ENCODE measurements at places on chromosomes 1 and 21.

DNA sequence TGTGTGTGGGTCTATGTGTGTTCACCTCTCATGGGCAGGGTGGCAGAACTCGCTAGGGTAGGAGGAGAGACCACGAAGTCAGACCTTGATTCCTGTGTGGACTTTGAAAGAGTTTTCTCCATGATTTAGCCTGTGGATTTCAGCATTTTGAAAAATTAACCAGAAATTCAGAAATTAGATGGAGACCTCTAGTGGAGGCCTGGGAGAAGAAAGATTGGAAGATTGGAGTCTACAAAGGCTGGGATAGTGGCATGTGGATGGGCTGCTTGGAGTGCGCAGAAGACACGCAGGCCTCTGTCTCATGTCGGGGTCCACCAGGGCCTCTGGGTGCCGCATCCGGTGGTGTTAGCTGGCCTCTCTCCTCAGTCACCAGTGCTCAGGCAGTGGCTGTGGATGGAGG is 18.9 kb upstream of the IGSF5 start:
- no peak for DNase-seq

DNA sequence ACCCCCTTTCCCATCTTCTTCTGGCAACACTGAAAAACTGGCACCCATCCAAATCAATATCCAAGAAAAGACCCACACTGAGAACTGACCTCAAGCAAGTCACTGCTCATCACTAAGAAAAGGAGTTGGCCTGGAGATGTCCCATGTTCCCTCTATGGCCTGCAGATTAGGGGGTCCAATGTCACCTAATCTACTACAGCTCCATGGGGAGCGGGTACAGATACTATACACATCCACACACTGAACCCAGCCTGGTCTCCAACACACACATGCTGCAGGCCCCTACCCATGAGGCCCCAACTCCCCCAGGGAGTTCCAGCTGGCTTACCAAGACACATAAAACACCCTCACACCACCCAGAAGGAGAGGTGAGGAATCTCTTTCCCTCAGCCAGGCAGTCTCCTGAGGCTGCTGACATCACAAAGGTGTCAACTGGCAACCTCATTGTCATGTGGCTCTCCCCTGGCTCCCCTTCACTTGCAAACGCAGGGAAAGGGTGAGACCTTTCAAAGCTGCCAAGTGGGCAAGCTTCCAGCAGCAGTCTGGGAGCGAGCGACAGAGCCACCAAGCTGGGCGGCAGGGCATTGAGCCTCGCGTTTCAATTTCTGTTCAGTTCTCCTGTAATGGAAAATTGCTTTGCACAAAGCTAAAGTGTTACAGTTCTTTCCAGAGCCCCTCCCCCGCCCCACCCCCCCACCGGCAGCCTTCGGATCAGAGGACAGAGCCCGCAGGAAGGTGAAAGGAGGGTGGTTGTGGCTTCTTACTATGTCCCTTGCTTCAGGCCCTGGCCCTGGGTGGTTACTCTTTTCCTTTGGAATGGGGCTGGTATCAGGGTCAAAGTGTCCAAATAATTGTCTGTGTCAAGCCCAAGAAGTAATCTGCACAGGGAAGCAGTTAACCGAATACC is at the start of gene LRRC52:
TSS of gene LRRC52 (plus strand) at position 469 of the 907 bp plus-strand sequence. CDS start at position 766, 297 bp downstream.
- DNase-seq, result peak; percentile 7

- DNase-seq, result no peak
Measured at GRCh38 chr1:76463278-76463677, 388.7 kb downstream of the ST6GALNAC3 start.

DNA sequence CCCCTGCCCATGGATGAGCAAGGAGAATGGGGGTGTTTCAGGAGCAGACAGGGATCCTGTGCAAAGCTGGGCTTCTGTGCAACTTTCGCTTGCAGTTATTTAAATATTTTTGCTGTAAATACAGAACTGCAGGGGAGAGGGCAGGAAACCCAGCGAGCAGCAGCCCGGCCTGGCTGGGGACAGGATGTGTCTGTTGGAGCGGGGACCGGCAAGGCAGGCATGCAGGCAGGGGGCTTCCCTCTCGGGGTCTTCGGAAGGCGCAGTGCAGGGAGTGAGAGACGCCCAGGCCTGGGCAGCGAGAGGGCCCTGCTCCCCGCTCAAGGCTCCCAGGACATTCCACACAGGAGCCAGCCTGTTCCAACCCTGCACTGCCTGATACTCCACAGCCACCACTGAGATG is 1.7 kb upstream of the AIRE start:
- no peak for DNase-seq

GRCh38 chr1:161198194-161198896 is 509 bp downstream of the ADAMTS4 start:
- DNase-seq, result peak; percentile 82

DNA sequence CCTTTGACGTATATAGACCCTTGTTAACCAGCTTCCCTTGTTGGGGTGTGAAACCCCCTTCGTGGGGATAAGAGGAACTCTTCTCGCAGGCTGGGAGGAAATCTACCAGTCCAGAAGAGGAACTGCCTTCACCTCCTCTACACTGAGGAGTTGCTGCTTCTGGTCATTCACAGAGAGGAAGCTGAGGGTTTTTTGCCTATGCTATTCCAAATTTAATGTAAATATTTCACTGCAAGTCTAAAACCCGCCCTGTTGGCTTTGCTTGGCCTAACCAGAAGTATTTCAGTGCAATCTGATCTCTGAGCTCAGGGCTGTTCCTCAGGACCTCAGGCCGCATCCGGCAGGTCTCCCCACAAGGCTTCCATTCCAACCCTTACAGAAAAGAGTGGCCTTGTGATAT is 150.1 kb downstream of the HIVEP3 start:
- no peak for DNase-seq

DNA sequence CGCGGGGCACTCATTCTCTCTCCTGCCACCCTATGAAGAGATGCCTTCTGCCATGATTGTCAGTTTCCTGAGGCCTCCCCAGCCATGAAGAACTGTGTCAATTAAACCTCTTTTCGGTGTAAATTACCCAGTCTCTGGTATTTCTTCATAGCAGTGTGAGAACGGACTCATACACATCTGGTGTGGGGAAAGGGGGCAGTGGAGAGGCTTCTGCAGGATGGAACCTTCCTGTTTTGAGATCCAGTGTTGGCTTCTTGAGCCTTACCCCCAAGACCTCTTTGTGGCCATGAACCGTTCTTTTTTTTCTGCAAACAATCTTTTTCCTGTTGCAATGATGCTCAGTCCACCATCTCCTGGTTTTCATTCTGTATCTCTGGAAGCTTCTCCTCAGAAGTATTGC is 248.4 kb downstream of the PRDM2 start:
- DNase-seq, result no peak

DNA sequence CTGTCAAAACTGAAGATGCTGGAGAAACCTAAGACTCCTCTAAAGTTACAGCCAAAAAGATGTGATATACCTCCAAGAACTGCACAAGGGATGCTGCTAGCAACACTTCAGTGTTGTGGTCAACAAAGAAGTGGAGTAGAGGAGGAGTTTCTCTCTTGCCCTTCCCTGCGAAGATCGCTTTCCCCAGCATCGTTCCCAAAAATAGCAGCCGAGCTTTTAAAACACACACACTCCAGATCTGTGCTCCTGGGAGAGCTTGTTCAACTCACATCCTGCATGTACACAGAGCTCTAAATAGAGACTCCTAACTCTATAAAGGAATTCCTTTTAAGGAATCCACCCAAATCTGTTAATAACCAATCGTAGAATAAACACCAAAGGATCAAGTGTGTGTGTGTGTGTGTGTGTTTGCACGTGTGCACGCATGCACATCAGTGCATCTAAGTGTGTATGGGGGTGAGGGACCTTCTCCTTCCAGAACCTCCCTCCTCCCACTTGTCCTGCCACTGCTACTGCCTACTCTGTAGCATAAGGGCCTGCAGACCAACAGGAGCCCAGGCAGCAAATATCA is 58.5 kb downstream of the PSMG1 start:
- DNase-seq, result no peak

DNA sequence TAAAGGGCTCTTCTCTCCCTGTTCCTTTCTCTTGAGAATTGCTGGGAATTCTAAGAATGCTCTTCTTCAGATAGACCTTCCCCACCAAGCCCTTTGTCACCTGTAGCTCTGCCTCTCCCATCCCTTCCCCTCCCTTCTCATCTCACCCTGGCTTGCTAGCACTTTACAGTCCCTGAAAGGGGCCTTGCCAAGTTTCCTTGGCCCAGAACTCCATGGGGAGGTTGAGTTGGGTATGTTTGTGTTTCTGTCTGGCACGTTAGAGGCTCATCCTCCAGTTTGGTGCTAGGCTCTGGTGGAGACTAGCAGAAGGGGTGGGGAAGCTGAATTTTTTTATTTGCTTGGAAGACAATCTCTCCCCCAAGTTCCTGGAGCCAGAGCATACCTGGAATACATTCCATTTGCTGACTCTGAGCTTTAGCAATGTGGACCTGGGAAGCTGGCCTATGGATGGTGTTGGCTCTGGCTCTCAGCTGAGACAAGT is 4.9 kb downstream of the CGN start:
- no peak for DNase-seq

- DNase-seq, result no peak
Measured at GRCh38 chr1:230753586-230754251, 6.5 kb downstream of the CAPN9 start.

GRCh38 chr1:226215239-226215638 is 8.2 kb upstream of the MIXL1 start:
- no peak for DNase-seq

GRCh38 chr1:84257617-84258016 is 43.9 kb upstream of the SAMD13 start:
- DNase-seq, result no peak

GRCh38 chr1:4079815-4080214 is 179.7 kb upstream of the C1orf174 start:
- DNase-seq, result no peak

- DNase-seq, result no peak
Measured at GRCh38 chr1:232239998-232240397, 389.9 kb downstream of the SIPA1L2 start.

DNA sequence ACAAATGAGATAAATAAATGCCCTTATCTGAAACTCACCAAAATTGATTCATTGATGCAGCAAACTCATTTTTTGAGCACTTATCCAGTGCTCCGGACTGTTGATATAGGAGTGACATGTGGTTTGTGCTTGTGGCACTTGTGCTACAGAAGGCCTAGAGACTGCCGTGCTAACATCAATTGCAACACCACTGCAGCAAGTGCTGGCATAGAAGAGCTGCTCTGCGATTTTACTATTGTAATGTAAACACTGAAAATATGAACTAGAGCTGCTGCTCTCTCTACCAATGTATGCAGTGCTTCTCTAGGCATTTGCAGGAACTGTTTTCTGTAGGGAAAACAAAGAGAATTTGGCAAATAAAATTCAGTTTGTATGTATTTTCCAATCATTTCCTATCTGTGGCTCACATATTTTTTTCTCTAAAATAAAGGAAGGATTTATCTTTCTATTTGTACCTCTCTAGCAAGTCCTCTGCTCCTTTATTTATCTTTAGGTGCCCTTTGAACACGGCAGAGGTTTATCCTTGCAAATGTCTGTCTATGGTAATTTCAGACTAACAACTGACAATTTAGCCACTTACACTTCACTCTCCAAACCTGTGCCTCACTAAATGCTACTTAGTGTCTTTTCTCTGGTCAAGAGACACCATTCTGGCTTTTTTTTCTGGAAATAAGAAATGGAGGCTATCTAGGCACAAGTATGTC is 409.5 kb upstream of the ADGRL2 start:
- DNase-seq, result no peak

GRCh38 chr1:180255536-180256340 is 25.7 kb downstream of the LHX4 start:
- DNase-seq, result no peak

GRCh38 chr1:83697961-83698360 is 301.0 kb downstream of the TTLL7 start:
- no peak for DNase-seq

DNA sequence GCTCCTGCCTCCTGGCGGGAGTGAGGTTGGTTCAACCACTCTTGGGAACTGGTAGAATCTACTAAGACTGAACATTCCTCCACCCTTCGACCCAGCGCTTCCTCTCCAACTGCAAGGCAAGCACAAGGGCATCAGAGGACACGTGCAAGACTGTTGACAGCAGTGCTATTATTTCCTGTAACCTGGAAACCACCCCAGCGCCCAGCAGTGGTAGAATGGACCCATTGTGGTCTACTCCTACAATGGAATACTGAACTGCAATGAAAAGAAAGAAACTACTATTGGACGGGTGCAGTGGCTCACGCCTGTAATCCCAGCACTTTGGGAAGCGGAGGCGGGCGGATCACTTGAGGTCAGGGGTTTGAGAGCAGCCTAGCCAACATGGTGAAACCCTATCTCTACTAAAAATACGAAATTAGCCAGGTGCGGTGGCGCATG is 33.0 kb upstream of the TARDBP start:
- DNase-seq, result peak; percentile 84

DNA sequence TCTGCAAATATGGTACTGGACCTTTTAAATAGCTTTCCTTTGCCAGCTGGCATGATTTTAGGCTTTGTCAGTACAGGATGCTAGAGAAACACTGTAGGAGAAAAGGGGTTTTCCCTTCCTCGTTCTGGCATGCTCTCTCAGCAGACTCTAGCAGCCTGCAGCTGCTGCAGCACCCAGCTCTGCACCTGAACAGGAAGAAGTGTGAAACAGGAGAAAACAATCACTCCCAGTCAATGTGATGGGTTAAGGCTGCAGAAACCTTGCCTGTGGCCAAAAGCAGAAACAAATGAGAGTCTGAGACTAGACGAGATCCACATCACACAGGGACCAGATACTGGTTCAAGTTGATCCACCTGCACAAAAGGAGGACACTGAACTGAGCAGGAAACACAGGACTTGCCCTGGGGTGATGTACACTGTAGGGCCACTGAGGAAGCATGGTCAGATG is 21.2 kb downstream of the OVGP1 start:
- peak; percentile 21 for DNase-seq

DNA sequence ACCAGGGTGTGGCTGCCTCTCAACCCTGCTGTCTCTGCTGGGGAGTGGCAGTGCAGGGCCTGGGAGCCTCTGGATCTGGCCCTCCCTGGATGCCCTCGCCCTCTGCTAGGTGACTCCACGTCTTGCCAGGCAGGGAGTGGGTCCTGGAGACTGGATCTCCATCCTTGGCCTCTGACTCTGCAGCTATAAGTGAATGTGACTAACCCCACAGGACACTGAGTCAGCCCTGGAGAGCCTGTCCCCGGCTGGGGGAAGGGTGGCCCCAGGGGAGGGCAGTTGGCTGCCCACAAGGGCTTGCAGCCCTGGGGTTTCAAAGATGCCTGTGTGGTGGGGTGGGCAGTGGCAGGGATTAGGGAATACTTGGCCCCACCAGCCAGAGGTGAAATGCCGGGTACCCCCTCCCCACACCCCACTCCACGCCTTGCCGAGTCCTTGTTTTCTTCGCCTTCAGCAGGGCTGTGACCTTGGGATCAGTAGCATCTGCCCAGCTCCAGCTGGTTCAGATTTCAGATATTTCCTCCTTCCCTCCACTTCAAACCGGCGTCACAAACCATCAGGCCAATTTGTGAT is 1.9 kb upstream of the MYBPH start:
- peak; percentile 74 for DNase-seq
